ENCODE measurements at places on chromosomes 13 and 19.

GRCh38 chr19:49831592-49831991 lies 13.5 kb downstream of the MED25 start:
- no peak for DNase-seq

DNA sequence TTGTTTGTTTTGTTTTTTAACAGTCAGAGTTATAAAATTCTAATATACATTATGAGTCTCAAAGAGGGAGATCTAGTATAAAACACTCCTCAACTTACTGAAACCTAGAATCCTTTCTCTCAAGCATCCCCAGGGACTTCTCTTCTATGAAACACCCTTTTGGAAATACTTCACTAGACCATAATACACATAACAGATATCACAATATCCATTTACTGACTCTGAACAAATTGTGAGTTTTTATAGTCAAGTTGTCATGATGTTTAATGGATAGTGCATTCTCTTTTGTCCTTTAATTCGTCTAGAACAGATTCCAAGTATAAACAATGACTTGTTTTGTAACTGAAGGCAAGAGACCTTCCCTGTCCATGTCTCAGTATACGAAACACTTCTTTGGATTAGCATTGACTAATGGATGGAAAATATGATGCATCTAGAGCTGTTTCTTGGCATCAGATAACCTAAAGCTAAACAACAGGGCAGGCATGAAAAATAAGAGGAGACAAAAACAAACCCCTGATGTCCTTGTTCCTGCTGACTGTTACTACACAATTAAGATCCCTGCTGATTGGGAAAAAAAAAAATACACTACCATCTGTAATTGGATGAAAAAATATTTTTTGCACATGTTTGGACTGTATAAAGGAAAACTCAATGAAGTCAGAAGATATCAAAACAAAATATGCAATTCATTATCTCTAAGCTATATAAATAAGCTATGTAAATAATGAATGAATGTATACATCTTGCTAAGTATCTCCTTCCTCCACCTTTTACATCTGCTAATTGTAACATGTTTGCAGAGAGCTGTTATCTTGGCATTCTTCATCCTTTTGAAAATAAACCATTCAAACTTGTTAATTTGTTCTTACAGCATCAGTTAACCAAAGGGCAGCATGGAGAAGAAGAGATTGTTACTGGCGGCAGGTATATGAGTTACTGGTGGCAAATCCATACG lies 214.2 kb downstream of the LACC1 start:
- DNase-seq = no peak

- DNase-seq = no peak
These were observed 304.1 kb upstream of the MAB21L1 start for GRCh38 chr13:35780613-35781012.

DNA sequence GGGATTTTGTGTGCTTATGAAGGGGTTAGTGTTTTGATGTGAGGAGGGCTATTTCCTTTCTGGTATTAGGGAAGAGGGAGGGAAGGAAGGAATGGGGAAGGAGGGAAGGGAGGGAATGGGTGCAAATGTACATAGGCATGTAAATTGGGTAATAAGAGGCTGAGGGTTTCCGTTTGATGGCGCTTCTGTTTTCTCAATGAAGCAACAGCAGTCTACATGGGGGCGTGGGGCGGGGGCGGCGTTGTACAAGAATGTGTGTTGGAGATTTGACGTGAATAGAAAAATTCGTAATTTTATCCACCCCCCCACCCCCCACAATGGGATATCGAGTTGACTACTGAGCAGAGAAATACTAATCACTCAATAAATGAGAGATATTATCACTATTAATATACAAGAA lies 52.5 kb downstream of the PDS5B start:
- DNase-seq = no peak

GRCh38 chr13:28551498-28551895 lies 56.6 kb upstream of the FLT1 start:
- DNase-seq = no peak
